ENCODE measurements at places on chromosomes 2 and 18. TPM values are rescaled to one million over a fixed set of nuclear protein-coding genes. Genes with fewer than 3 reads are reported as not detected.
A peak's percentile ranks its signal among the peaks of the same experiment; 100 is the strongest.

Gene TEX44
- 0.02 TPM for polyA plus RNA-seq

Gene CCDC178
- 1.3 TPM for polyA plus RNA-seq

Gene ST8SIA5
- polyA plus RNA-seq, result 0.23 TPM

Gene SOS1
- 10.4 TPM for polyA plus RNA-seq

Gene MPP4
- polyA plus RNA-seq, result 0.16 TPM

Gene CYTIP
- polyA plus RNA-seq, result 86.5 TPM

Gene SFTPB
- 0.89 TPM for polyA plus RNA-seq

Gene MDH1
- polyA plus RNA-seq, result 271 TPM

Gene SIX3
- polyA plus RNA-seq, result 0.11 TPM

Gene OTOS
- 2.4 TPM for polyA plus RNA-seq

Gene SP9
- 0.07 TPM for polyA plus RNA-seq

Gene GKN2
- polyA plus RNA-seq, result 0.75 TPM

GRCh38 chr2:119301413-119301812 lies 65.2 kb downstream of the C2orf76 start:
- DNase-seq, result no peak

- DNase-seq, result peak; percentile 65
These were observed at the start of gene PRKCE for GRCh38 chr2:45651415-45652089. TSS of gene PRKCE (plus strand) at chr2:45651675.

- DNase-seq, result peak; percentile 77
These were observed 116.6 kb downstream of the SRBD1 start for GRCh38 chr2:45494275-45494977.

DNA sequence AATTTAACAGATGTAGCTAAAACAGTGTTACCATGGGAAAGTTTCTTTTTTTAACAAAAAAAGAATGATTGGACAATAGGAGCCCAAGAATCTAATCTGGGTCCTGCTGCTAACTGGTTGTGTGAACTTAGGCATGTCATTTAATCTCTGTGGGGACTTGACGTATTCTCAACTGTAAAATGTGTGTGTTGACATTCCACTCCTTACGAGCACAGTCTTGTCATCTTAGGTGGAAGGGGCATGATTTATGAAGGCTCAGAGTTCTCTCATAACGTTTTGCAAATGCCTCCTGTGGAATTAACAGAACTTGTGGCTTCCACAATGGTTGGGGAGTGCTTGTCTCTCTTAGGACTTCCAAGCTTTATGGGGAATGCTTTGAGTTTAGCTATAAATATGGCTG lies 125.9 kb upstream of the SATB2 start:
- no peak for DNase-seq

GRCh38 chr2:17581831-17582230 lies 41.3 kb downstream of the VSNL1 start:
- DNase-seq, result no peak

DNA sequence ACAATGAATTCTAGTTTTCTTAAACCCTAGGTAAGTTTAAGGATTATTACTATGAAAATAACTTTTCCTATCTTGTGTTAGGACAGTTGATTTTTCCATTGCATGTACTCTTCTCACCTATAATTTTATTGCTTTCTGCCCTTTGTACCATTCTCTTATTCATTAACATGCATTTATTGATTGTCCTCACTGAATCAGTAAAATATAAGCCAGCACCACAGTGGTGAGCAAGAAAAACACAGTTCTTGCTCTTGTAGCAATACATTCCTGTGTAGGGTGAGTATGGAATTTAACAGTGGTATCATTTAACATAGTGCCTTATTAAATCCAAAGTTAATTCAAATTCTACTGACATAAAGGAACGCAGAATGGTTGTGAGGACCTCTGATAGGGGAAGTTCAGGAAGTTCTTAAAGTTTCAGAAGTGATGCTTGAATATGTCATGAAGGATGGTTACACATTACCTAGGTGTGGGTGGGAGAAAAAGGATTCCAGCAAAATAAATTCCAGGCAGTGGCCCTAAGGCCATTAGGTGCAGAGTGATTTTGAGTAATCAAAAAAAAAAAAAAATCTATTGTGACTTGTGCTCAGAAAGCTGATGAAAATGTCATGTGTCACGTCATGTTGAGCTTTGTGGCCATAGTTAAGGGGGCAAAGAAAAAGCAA lies 104.7 kb upstream of the DSEL start:
- DNase-seq, result no peak

DNA sequence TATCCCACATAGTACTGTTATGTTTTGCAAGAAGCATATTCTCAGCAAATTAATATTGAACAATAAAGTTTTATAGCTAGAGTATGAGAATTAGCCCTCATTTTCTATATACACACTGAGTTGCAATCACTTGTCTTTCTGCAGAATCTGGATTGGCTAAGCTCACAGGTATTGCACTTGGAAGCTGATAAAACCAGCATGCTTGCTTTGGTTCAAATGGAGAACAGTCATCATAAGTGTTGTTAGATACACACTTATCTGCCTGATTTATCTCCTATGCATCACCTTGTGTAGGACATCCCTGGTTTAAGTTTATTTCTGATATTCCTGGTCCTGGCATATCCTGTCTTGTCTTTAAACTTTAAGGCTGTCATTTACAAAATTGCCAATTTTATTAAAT lies 38.0 kb upstream of the CYP20A1 start:
- no peak for DNase-seq

- DNase-seq, result no peak
These were observed 38.3 kb downstream of the NIFK start for GRCh38 chr2:121698318-121698930.

GRCh38 chr2:14199040-14199439 lies 433.5 kb upstream of the LRATD1 start:
- DNase-seq, result no peak

DNA sequence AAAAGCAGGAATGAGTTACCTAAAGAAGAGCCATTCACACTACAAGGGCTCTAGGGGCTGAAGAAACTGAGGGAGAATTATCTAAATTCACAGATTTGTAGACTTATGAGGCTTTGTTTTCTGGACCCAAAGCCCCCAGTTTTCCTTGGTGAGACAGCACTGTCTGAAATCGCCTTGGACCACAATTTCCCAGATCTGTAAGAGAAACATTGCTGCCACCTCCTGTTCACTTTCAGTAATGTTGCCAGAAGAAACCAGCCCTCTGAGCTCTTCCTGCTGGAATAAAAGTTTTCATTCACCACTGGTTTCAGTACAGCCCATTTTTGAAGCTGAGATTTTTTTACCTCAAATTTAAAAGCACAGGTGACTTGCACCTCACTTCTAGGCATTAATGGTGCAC lies 169.2 kb downstream of the CDH20 start:
- DNase-seq, result peak; percentile 11

- no peak for DNase-seq
These were observed 61.2 kb upstream of the B3GNT7 start for GRCh38 chr2:231334179-231334930.

- DNase-seq, result no peak
These were observed 131.9 kb upstream of the ID2 start for GRCh38 chr2:8549942-8550341.

DNA sequence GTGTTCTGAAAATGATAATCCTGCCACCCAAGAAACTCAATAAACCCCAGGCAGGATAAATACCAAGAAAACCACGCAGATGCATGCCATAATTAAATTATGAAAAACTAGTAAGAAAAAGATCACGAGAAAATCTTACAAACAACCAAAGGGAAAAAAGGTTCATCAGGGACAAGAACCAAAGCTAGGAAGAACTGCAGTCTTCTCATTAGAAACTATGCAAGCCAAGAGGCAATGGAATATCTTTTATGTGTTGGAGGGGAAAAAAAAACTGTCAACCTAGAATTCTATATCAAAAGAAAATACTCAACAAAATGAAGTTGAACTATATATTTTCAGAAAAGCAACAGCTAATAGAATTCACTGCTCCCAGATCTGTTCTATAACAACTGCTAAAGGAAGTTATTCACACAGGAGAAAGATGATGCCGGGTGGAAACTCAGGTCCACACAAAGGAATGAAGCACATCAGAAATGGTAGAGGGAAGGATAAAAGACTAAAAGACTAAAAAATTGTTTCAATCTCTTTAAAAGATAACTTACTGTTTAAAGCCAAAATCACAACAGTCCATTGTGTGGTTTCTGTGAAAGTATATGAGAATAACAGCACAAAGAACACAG lies 55.0 kb downstream of the NDUFA10 start:
- no peak for DNase-seq

DNA sequence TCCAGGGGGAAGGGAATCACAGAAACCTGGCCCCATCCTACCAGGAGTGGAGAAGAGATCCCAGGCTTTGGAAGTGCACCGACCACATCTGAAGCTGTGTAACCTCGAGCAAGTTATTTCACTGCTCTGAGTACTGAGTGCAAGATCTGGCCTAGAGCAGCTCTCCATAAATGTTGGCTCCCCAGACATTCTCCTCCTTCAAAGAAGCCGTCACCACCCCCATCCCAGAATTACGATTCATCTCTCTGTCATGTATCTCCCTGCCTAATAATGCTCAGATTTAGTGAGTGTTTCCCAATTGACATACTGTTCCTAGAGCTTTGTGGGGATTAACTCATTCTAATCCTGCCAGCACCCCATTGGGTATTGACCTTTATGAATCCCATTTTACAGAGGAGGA lies 51.7 kb downstream of the TNS1 start:
- no peak for DNase-seq

DNA sequence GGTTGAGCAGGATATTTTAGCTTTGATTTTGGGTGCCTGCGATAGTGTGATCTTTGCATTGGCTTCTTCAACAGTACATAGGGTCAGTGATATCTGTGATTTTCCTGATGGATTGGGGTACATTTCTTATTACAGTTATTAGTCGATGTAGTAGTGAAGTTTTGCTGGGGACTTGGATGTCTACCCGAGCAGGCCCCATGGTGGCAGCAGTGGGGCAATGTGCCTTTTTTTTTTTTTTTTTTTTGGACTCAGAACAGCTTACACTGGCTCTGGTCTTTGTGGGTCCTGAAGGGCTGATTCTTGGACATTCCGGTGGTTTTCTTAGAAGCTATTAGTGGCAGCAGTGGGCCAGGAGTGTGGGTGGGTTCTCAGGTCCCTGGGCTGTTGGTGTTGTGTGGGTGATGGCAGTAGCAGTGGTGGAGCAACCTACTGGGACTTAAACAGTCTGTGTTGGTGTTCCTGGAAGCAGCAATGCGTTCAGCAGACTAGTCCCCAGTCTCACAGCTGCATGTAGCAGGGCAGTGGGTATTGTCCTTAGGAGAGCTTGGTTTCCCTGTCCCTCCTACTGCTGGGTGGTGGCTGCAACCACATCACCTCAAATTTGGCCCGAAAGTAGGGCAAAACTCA lies 53.7 kb upstream of the SLC4A10 start:
- no peak for DNase-seq

DNA sequence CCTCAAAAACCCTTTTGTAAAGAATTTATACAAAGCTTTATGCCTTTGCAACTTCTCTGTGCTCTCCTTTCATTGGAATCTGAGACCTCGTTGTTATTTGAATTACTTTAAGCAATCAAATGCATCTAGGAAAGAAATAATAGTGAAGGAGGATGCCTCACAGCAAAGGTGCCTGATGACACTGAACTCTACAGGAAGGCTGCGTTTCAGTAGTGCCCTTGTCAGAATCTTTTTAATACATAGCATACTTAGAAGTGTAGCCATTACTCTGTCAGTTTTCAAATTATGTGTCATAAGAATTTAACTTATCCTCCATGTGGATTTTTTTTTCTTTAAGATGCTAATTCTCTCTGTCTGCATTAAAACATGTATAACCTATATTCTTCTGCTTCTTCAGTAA lies 9.6 kb upstream of the LYPD6B start:
- DNase-seq, result no peak

DNA sequence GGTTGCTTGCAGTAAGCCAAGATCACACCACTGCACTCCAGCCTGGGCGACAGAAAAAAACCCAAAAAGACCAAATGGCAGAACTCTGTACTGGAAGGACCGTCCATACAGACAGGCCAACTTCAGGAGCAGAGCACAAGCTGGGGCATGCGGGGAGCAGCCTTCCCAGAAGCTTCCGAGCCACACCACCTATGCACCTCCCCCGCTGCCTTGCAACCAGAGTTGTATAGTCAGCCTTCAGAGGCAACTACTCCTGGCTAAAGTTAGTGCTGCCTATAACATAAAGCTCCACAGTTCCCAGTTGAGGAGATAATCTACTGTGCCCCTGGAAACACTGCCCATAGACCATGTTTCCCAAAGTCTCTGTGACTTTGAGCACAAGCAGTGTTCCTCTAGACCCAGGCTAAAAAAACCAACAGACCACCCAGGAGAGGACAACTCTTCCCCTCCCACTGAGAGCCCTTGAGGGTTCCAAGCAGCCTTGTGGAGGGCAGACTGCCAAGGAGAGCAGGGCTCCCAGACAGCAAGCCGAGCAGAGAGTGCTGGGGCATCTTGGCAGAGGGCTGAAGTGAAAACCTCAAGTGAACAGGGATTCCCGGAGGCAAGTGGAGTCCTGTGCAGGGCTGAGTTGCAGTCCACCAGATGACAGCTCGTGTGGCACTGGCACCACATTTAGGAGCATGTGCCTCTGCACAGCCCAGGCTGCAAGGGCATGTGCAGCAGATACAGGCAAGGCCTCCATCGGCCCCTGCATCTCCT lies 6.8 kb downstream of the SFT2D3 start:
- no peak for DNase-seq

DNA sequence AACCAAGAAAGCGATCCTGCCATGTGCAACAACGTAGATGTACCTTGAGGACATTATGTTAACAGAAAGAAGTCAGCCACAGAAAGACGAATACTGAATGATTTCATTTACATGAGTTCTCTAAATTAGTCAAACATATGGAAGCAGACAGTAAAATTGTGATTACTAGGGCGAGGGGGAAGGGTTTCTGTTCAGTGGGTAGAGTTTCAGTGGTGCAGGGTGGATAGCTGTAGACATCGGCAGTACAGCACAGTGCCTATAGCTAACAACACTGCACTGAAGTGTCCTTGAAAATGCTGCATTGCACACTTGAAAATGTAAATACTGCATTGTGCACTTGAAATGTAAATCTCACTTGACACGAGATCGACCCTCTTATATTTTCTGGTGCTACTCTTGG lies 275.3 kb downstream of the GALR1 start:
- DNase-seq, result no peak

- no peak for DNase-seq
These were observed 183.9 kb downstream of the LPIN1 start for GRCh38 chr2:11930211-11930761.

DNA sequence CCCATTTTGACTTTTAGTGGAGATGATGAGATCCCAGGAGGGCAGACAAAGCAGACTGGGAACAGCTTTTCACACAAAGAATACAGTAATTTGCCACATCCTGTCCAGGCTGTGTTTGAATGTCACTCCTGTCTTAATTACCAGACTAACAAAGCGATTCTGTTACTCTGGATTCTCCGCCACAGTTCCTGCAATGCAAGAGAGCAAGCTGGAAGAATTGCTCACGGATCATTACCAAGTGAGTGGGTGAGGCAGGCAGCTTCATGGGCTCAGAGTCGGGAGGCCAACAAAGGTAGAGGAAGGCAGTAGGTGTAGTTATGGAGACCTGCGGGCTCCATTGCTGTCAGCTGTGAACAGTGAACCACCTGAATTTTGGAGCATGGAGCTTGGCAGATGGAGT lies 250.5 kb upstream of the ATP5MC3 start:
- DNase-seq, result no peak

All from thymus (tissue), 14 donors.